ENCODE measurements at places on chromosomes 6 and 20. TPM values are rescaled to one million over a fixed set of nuclear protein-coding genes. Genes with fewer than 3 reads are reported as not detected.

Gene F13A1
- total RNA-seq = 120 TPM

Gene MYT1
- 0.16 TPM for total RNA-seq

Gene ZFAND3
- total RNA-seq = 34.4 TPM

Gene C6orf141
- 1.4 TPM for total RNA-seq

Gene BPI
- total RNA-seq = not detected

Gene WFDC10B
- total RNA-seq = not detected

Gene SMIM26
- 235 TPM for total RNA-seq

Gene ETV7
- total RNA-seq = 0.36 TPM

Gene GDAP1L1
- total RNA-seq = 1.3 TPM

Gene CLPSL1
- total RNA-seq = not detected

Gene TUBE1
- total RNA-seq = 32.5 TPM

DNA sequence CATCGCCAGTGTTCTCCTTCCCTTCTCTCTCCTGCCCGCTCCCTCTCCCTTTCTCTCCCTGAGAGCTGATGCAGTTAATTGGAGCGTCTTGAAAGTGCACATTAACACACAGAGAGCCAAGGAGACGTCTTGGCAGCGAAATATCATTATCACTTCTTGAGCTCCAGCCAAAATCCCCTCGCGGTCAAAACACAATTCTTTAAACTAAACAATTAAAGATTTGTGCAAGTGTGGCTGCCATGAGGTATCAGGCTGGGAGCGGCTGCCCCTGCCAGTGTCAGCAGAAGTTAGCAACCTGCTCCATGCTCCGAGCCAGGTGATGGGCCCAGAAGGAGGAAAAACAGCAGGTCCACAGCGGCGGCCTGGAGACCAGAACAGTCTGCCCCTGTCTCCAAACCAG lies 100.9 kb upstream of the FOXP4 start:
- no peak for DNase-seq

- no peak for DNase-seq
These were observed 28.9 kb upstream of the MTRF1L start for GRCh38 chr6:153031335-153031955.

GRCh38 chr6:89483111-89483720 lies 50.3 kb downstream of the ANKRD6 start:
- no peak for DNase-seq

- DNase-seq = peak; percentile 98
These were observed 12.4 kb downstream of the WFDC3 start for GRCh38 chr20:45779011-45779915.

DNA sequence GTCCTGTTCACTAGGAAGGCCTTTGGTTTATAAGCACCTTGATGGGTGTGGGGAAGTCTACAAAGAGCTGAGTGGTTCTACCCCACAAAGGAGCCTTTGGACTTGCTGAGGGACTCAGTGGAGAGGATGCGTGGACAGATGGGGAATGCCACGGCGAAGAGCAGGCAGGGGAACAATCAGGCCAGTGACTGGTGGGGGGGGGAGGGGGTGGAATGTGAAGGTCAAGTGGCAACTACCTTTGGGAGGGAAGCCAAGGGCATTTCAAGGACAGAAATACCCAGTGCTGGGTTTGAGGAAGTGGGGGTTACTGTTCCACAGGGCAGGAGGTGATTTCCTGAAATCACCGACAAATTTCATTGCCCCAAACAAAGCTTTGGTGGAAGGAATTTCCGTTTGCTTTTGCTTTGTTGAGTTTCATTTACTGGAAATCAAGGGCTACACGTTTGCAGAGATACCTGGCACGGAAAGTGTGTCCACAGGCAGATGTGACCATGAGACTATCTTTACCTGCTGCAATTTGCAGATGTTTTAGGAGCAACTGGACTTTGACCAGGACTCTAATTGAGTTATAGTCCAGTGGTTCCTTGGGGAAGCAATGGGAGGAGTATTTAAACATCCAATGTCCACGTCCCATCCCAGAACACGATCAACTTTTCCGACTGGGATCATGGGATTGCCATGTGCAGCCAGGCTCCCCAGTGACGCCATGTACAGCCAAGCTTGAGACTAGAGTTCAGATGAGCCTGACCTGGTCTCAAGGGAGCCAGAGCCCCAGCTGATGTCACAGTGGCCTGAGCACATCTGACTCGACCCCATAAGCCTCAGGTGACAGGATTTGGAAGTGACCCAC lies 8.0 kb downstream of the CST3 start:
- DNase-seq = no peak

- no peak for DNase-seq
These were observed 1.3 kb downstream of the SEC63 start for GRCh38 chr6:107956586-107957307.

DNA sequence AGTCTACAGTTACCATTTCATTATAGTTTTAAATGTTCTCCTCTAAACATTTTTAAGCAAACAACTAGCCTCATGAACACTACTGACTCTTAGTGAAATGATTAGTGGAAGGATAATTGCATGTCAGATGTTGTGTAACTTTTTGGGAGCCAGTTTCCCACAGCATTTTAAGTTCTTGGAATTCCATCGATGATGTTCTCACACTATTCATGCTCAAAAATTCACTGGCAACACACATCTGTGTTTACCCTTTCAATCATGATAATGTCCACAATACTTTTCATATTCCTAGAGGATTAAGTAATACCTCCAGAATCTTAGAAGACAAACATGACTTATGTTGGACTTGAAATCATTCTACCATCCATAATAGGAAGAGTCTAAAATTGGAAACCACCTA lies 678.1 kb upstream of the ID4 start:
- DNase-seq = no peak

DNA sequence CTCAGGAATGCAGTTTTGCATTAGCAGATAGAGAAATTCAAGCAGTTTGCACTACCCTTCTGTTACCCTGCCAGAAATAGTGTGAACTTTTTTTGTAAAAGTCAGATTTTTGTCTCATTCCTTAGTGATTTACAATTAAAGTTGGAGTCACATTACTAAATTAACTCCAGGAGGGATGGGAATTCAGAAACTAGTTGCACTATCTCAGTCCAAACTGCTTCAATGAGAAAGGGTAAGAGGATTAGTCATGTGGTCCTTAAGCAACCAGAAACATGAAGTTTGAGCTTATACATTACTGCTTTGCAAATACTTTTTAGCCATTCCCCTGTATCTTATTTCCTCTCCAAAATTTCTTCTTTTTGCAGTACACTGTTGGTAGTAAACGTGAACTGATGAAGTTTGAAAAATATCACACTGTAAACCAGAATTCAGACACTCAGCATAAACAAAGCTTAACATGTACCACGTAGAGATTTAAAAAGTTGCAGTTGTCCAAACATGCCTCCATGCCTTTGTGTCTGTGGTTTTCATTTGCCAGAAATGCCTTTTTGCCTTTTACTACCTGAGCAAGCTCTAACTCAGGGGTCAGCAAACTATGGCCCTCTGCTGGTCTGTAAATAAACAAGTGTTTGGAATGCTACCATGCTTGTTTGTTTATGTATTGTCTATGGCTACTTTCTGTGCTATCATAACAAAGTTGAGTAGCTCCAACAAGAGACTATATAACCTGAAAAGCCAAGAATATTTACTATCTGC lies 49.7 kb downstream of the TP53INP2 start:
- DNase-seq = no peak

GRCh38 chr6:64890609-64891008 lies 816.4 kb downstream of the EYS start:
- no peak for DNase-seq

GRCh38 chr20:49610691-49611538 lies 43.0 kb upstream of the PTGIS start:
- peak; percentile 87 for DNase-seq

DNA sequence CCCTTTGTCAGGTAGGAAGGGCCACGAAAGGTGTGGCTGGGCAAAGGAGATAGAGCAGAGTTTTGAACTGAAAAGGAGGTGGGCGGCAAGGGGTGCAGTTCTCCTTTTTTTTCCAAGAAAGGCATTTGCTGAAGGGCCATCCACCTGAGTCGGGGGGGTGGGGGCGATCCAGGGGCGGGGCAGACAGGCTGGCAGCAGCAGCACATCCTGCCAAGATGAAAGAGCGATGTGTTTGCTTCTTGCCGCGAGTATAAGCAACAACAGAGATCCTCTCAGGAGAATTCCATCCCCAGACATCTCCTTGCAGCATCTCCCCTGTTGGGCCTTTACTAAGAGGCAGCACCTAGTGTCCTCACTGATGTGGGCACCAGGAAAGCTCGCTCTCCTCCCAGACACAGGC lies 516.5 kb downstream of the CD83 start:
- DNase-seq = no peak

- DNase-seq = no peak
These were observed 146.3 kb downstream of the SOX4 start for GRCh38 chr6:21739838-21740237.

GRCh38 chr6:139230391-139230840 lies 61.4 kb downstream of the TXLNB start:
- peak; percentile 71 for DNase-seq

DNA sequence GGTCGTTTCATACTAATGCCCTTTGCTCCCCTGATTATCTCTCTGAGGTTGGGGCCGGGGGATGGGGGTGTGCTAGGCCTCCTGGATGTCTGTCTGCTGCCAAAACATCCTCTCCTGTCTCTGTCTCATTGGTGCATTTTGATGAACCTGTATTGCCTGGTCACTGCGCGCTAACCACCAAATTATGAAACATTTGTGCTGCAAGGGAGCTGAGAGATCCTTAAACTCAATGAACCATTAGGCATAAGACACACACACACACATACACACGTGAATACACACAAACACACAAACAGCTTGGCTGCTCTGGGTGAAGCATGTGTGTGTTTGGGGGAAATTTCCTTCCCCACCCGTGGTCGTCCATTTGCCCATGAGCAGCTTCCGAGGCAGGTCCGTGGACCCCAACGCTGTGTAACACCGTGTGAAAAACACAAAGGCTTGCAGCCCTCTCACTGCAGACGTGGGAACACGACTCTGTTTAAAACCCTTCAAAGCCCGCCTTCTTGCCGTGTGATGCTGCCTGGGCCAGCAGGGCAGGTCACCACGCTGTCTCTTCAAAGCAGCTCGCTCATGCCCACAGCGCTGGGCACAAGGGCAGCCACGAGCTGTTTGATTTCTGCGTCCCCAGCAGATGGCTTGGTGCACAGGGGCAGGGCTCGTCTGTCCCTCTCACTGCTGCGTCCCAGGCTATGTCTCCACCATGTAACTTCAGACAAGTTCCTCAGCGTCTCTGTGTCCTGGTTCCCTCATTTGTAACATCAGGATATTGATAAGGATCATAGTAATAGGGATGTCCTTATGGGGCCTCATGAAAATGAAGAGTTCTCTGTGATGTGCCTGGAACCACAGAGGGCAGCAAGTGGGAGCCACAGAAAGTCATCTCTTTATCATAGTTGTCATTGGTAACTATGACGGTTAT lies 96.8 kb downstream of the CDH26 start:
- DNase-seq = peak; percentile 47

GRCh38 chr6:149900620-149901443 lies 2.9 kb upstream of the RAET1E start:
- no peak for DNase-seq

DNA sequence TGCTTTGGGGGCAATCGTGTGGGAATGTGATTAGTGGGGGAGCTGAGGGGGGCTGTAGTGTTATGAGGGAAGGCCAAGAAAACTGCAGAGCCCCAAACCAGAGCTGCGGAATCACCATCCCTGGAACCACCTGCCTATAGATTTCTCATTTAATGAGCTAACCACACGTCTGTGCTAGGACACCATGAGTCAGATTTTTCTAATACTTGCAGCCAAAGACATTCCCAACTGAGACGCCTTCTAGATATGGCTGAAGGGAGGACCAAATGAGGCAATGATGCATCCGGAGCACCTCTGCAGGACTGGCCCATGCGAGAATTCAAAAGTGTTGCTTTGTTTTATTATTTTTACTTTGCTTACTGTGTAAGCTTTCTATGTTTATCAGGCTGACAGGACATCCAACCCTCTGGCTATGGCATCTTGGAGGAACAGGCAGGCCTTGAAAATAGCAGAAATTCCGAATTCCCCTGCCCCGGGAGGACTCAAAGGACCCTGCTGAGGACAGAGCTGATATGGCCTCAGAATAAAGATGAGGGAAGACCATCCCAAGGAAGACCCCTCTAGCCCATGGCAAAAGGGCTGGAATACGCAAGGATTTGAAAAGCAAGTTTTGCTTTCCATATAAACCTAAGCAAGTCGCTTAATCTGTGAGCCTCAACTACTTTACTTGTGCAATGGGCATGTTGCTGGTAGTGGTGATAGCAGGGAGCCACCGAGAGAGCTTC lies 3.1 kb upstream of the PTGIS start:
- DNase-seq = peak; percentile 57

- peak; percentile 80 for DNase-seq
These were observed 75.7 kb upstream of the FOXP4 start for GRCh38 chr6:41470331-41471063.

DNA sequence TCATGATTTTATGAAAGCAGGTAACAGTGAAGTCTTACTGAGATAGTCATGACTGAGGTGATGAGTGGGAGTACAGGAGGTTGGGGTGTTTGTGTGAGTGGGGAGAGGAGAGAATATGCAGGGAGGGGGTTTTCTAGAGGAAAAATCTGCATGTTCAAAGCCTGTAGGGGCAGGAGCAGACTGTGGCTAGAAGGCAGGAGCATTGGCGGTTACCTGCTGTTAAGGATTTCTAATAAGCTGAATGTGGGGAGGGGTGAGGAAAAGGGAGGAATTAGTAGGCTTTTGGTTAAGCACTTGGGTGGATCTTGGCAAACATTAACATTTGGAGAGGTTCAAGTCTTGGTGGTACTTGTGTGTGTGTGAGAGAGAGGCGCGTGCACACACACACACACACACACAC lies 70.8 kb downstream of the EYA4 start:
- no peak for DNase-seq

- no peak for DNase-seq
These were observed 1.4 kb upstream of the HLA-E start for GRCh38 chr6:30487926-30488325.

DNA sequence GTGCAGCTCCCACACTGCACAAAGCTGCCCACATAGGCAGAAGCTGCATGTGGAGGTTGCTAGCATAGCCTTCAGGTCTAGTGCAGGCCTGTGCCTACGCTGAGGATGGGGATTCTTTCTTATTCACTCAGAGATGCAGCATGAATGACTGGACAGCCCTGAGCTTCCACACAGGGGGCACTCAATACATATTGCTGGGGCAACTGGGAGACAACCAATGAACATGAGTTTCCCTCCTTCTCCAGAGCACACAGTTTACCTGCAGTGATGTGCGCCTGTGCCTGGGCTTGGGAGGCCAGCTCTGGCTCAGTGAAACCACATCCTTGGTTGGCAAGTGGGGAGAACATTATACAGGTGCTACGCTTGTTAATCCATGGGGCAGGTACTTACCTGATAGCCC lies 389.9 kb downstream of the RNGTT start:
- DNase-seq = no peak

DNA sequence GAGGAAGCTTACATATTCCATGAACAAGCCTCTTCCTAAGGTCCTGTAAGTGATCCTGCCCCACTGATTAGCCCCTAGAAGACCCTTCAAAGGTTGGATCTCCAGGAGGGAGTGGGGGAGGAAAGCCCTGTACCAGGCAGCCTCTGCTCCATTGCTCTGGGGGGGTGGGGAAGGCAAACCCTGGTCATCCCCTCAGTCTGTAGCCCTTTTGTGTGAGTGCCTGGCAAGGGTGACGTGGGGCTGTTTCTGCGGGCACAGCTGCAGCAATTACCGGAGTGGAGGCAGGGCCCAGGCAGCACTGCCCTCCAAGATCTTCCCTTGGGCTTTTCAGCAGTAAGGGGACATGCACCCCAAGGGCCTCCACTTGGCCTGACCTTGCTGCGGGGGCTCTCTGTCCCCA lies at the start of gene MOG:
MOG (plus strand) TSS at position 295 of the 400 bp plus-strand sequence. CDS start 118 bp downstream, outside the sequence.
- no peak for DNase-seq

Data from sigmoid colon (tissue), 7 donors.